ENCODE measurements at places on chromosomes 1 and 21. TPM values are rescaled to one million over a fixed set of nuclear protein-coding genes. Genes with fewer than 3 reads are reported as not detected.
A peak's percentile ranks its signal among the peaks of the same experiment; 100 is the strongest.

DNA sequence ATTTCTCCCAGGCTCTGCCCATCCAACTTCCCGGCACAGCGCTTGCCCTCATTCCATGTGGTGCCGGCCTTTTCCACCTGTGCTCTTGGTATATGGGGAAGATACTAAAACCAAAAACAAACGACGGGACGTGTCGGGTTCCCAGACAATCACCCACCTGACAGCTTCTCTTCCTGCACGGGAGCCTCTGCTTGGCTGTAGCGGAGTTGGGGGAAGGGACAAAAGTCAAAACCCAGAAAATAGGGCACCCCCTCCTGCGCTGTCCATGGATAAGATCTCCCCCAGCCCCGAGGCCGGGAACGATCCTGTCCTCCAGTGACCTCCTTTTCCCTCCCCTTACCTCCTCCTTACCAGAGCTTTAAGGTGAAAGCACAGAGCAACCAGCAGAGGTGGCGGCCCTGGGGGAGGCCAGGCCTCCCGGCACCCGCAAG is 640 bp downstream of the JTB start:
- peak overlapping the region; percentile 77 for H3K27ac ChIP-seq
- peaks cover 23% of the 10 kb centered on the region for H3K36me3 ChIP-seq
- H3K27me3 ChIP-seq, result no peaks in the 10 kb centered on the region
- no peak for DNase-seq

DNA sequence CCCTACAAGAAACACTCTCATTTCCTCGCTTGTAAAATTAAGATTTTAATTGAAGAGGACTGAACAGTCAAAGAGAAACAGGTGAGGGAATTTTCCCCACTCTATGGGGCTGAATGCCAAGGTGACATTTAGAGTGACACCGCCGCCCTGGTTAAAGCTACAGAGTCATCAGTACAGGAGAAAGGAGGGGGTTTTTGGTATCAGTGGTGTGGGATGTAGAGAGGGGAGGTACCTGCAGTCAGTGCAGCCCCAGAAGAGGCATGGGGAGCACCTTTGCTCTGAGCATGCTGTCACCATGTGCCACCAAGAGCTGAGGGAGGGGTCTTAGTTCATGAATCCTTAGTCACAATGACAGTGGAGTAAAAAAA is 2.8 kb downstream of the DIRAS3 start:
- no peak overlapping the region for H3K4me3 ChIP-seq
- no peaks in the 10 kb centered on the region for H3K4me1 ChIP-seq
- no peaks in the 10 kb centered on the region for H3K27me3 ChIP-seq
- H3K36me3 ChIP-seq, result no peaks in the 10 kb centered on the region
- DNase-seq, result no peak
- no peak overlapping the region for H3K27ac ChIP-seq

- H3K27me3 ChIP-seq, result no peaks in the 10 kb centered on the region
- no peak overlapping the region for H3K27ac ChIP-seq
- H3K4me1 ChIP-seq, result no peaks in the 10 kb centered on the region
- no peaks in the 10 kb centered on the region for H3K36me3 ChIP-seq
These were observed 10.1 kb upstream of the MAP1LC3C start for GRCh38 chr1:242008826-242009495.

DNA sequence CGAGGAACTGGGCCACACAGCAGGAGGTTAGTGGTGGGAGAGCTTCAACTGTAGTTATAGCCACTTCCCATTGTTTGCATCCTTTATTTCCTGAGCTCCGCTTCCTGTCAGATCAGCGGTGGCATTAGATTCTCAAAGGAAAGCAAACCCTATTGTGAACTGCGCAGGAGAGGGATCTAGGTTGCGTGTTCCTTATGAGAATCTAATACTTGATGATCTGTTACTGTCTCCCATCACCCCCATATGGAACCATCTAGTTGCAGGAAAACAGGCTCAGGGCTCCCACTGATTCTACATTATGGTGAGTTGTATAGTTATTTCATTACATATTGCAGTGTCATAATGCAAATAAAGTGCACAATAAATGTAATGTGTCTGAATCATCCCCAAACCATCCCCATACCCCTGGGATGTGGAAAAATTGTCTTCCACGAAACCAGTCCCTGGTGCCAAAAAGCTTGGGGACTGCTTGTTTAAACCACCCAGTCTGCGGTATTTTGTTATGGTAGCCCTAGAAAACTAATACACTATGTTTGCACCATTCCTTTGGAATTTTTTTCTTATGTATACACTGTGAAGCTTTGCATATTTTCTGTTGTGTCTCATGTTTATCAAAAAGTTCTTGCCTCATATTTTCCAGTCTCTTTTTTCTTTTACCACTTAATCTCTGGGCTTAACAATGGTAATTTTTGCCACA is 136.6 kb upstream of the IVNS1ABP start:
- DNase-seq, result no peak
- no peaks in the 10 kb centered on the region for H3K36me3 ChIP-seq
- H3K27ac ChIP-seq, result no peak overlapping the region
- no peak overlapping the region for H3K4me3 ChIP-seq
- peaks cover 3% of the 10 kb centered on the region for H3K4me1 ChIP-seq

DNA sequence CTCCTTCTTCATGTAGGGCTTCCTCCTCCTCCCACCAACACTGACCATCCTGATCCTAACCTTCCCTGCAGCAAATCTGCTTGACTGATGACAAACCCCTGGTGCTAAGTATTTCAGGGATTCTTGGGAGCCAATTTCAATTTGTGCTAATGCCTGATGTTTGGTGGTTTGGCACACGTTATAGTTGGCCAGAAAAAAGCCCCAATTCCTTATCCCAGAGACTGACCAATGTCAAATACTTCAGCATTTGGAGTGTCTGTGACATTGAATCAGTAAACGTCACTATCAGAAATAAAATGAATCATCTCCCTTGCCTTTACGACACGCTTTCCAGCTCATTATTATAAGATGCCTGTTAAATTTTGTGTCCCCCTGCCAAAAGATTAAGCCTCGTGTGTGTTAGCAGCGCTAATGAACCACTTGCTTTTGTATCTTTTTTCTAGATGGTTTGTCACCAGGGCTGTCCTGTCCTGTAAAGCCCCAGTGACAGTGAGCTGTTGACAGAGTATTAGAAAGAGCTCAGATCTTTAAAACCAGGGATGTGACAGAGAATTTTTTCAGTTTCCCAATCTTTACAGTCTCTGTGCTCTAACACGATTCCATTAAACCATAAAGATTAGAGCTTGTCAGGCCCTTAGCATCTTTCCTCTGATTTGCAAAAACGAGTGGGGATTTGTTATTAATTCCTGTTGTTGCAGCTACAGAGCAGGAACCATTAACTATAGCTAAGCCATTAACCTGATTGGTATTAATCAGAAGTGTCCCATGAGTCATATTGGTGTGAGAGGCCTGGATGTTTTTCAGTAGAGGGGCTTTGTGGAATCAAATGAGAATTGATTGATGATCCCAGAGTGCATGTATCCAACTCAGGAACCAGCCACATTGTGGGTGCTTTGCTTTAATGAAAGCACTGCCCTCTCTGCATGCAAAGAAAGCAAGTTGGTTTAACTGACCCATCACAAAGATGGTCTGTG is 665.1 kb upstream of the PLXNA2 start:
- DNase-seq, result no peak
- H3K36me3 ChIP-seq, result no peaks in the 10 kb centered on the region
- no peaks in the 10 kb centered on the region for H3K27me3 ChIP-seq
- H3K4me3 ChIP-seq, result no peak overlapping the region

GRCh38 chr1:208235982-208236761 is 8.0 kb downstream of the PLXNA2 start:
- no peak overlapping the region for H3K4me3 ChIP-seq
- H3K4me1 ChIP-seq, result no peaks in the 10 kb centered on the region
- no peaks in the 10 kb centered on the region for H3K27me3 ChIP-seq
- no peak for DNase-seq
- H3K27ac ChIP-seq, result no peak overlapping the region

The ST6GALNAC5 gene
- not detected for total RNA-seq

DNA sequence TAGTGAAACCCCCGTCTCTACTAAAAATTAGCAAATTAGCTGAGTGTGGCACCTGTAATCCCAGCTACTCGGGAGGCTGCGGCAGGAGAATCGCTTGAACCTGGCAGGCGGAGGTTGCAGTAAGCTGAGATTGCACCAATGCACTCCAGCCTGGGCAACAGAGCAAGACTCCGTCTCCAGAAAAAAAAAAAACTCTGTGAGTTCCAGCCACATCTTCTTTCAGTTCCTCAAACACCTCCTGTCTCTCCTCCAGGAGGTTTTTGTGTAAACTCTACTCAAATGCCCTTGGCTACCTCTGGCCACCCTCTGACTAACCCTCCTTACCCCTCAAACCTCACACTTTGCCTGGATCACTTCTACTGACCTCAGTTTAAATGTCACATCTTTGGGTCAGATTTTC is 38.1 kb downstream of the RCSD1 start:
- peak overlapping the region; percentile 98 for H3K27ac ChIP-seq
- peak; percentile 82 for DNase-seq
- H3K4me3 ChIP-seq, result peak overlapping the region; percentile 47
- no peaks in the 10 kb centered on the region for H3K36me3 ChIP-seq
- H3K27me3 ChIP-seq, result no peaks in the 10 kb centered on the region

GRCh38 chr1:229579059-229579673 is 20.7 kb upstream of the ABCB10 start:
- peak; percentile 86 for DNase-seq
- H3K4me3 ChIP-seq, result peak overlapping the region; percentile 57
- H3K36me3 ChIP-seq, result no peaks in the 10 kb centered on the region

DNA sequence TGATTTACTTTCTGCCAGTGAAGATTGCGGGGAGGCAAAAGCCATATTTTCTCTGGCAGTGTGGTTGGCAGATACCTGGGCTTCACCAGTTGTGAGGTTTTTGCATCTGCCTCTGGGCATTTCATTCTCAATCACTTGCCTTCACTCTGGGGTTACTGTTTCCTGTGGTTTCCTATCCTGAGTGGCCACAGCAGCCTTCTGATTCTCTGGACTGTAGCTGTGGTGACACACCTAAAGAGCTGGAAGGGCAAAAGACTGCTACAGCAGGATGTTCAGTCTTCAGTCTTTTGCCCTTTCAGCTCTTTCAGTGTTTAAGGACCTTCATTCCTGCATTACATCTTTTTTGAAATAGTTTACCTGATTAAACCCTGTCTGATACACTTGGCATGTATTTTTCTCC is 50.5 kb upstream of the GPR52 start:
- DNase-seq, result no peak
- no peak overlapping the region for H3K4me3 ChIP-seq
- no peaks in the 10 kb centered on the region for H3K27me3 ChIP-seq
- no peak overlapping the region for H3K27ac ChIP-seq
- H3K36me3 ChIP-seq, result no peaks in the 10 kb centered on the region

DNA sequence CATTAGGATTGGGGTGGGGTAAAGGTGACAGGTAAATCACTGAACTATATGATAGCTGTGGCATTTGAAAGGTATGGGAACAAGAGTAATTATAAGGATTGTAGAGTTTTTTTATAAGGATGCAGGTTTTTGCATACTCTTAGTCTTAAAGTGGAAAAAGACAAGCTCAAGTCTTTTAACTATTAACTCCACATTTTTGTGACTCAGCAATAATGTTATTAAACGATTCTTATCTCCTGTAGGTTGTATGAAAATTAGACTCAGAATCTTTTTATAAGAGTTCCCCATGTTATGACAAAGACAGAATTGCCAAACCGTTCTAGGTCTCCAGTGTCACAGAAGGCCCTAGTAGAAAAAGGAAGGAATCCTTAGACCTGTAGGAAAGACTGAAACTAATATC is 49.9 kb upstream of the TTLL7 start:
- no peak overlapping the region for H3K4me3 ChIP-seq
- H3K4me1 ChIP-seq, result no peaks in the 10 kb centered on the region
- no peak for DNase-seq
- H3K36me3 ChIP-seq, result no peaks in the 10 kb centered on the region
- no peak overlapping the region for H3K27ac ChIP-seq
- no peaks in the 10 kb centered on the region for H3K27me3 ChIP-seq

The GJA4 gene
- total RNA-seq, result not detected

DNA sequence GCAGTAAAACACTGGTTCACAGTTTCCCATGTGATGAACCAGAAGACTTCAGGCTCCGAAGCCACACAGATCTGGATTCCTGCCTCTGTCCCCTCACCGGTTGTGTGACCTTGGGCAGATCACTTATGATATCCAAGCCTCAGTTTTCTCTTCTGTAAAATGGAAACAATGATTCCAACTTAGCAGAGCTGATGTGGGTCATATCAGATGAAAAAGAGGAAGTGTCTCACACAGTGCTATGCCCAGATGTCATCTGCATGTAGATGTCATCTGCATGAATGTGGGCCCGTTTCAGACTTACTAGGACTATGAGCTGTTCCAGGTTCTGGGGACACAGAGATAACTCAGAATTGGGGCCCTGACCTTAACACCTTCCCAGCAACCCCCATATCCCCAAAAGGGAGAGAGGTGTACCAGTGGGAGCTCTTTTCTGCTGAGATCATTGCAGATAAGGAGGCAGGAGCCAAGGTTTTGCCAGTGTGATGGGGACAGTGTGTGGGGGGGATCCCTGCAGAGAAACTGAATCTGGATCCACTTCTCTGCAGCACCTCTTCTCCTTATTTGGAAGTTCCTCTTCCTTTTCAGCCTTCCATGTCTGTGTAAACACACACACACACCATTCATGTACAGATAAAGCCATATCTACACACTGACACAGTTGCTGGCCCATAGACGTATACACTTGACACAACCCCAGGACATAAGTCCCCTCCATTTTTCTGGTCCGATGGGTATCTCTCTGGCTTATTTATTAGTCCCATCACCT is 5.0 kb upstream of the ADGRB2 start:
- H3K27ac ChIP-seq, result no peak overlapping the region
- H3K36me3 ChIP-seq, result no peaks in the 10 kb centered on the region
- H3K27me3 ChIP-seq, result no peaks in the 10 kb centered on the region
- H3K4me3 ChIP-seq, result no peak overlapping the region
- H3K4me1 ChIP-seq, result peaks cover 43% of the 10 kb centered on the region
- peak; percentile 72 for DNase-seq

The FBXO2 gene
- total RNA-seq, result not detected

- H3K27me3 ChIP-seq, result no peaks in the 10 kb centered on the region
- no peak for DNase-seq
- no peak overlapping the region for H3K4me3 ChIP-seq
- H3K4me1 ChIP-seq, result no peaks in the 10 kb centered on the region
- no peaks in the 10 kb centered on the region for H3K36me3 ChIP-seq
These were observed 16.1 kb upstream of the IFFO2 start for GRCh38 chr1:18972531-18972930.

The NME7 gene
- total RNA-seq, result 7.2 TPM

DNA sequence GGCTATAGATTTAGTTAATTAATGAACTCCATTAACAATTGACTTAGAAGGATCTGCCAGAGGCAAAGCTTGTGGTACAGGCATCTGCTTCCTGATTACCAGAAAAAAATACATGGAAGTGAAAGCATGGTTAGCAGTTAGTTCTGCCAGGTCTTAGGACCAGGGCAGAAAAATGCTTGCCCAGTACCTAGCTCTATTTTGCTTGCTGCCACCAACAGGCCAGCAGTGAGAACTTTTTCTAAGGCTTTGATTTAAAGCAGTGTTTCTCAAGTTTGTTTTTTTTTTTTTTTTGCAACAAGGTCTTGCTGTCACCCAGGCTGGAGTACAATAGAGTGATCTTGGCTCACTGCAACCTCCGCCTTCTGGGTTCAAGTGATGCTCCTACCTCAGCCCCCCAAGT is 16.4 kb upstream of the MTF1 start:
- H3K36me3 ChIP-seq, result peaks cover 35% of the 10 kb centered on the region
- H3K4me3 ChIP-seq, result no peak overlapping the region
- DNase-seq, result peak; percentile 71
- H3K27ac ChIP-seq, result no peak overlapping the region
- no peaks in the 10 kb centered on the region for H3K27me3 ChIP-seq

- DNase-seq, result peak; percentile 53
- no peaks in the 10 kb centered on the region for H3K27me3 ChIP-seq
- H3K36me3 ChIP-seq, result no peaks in the 10 kb centered on the region
These were observed 476 bp downstream of the AXDND1 start for GRCh38 chr1:179366093-179366800.

All from Karpas-422 (cell line).